Epithelial cell of alveolus of lung (primary cell): ENCODE measurements at places on chromosomes 1 and 21. TPM values are rescaled to one million over a fixed set of nuclear protein-coding genes. Genes with fewer than 3 reads are reported as not detected.

CNIH3 gene
- total RNA-seq = 3.8 and 7.6 TPM in 2 replicates

RHOC gene
- total RNA-seq = 218 and 493 TPM in 2 replicates

ATP1A2 gene
- total RNA-seq = 0.24 and 1.0 TPM in 2 replicates

SPRR2G gene
- total RNA-seq = not detected in 2 replicates
